ENCODE measurements at places on chromosomes 2 and 18. TPM values are rescaled to one million over a fixed set of nuclear protein-coding genes. Genes with fewer than 3 reads are reported as not detected.
A peak's percentile ranks its signal among the peaks of the same experiment; 100 is the strongest.

DNA sequence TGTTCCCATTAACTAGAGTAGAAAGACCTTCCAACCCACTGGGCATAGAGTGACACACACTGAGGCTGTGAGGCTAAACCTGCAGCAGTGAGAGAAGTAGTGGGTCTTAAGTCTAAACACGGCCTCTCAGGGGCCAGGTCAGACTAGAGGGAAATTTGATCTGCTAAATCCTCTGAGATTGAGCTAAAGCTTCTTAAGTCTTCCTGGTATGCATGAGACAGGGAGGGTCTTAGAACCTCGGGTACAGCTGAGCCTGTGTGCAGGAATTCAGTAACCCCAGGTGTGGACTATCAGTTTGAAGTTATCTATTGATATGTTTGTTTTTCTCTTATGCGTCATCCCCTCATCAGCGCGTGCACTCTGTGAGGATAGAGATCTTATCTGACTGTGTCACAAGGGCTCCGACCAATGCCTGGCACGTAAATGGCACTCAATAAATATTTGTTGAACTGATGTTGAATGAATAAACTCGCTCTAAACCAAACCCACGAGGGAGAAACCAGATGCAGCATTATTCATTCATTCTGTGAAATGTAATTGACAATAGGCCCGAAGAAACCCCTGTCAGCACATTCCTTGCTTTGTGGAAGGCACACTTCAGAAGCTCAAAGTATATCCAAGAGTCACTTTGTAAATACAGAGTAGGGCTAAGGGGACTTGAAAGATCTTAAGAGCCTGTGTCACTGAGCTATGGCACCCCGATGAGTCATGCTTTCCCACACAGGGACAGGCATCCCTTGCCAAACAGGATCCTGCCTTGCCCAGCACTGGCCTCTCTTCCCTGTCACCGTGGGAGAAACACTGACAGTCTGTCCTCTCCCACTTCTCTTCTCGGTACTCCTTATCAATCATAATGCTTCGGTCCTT lies 21.7 kb upstream of the RAB10 start:
- DNase-seq: peak; percentile 90

GRCh38 chr2:234279637-234280036 lies 217.2 kb downstream of the ARL4C start:
- no peak for DNase-seq

DNA sequence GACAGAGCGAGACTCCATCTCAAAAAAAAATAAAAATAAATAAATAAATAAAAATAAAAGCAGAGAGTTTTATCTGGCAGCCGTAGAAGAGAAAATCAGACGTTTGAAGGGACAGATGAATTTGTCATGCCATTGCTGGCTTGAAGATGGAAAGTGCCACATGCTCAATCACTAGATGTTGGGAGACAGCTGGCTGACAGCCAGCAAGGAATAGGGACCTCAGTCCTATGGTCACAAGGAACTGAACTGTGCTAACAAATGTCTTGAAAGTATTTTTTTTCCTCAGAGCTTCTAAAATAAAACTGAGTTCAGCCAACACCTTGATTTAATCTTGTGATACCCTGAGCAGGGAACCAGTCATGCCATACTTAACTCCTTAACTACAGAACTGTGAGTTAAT lies 65.4 kb downstream of the DTNA start:
- no peak for DNase-seq

GRCh38 chr2:24875272-24875671 lies 44.8 kb downstream of the ADCY3 start:
- DNase-seq: no peak

- no peak for DNase-seq
Observed at GRCh38 chr18:73093687-73094250, 226.0 kb upstream of the NETO1 start.

Gene STON1
- 0.79 TPM for total RNA-seq

Gene XIRP2
- not detected for total RNA-seq
